CD8-positive, alpha-beta memory T cell (primary cell): ENCODE measurements at places on chromosomes 16 and 17. TPM values are rescaled to one million over a fixed set of nuclear protein-coding genes. Genes with fewer than 3 reads are reported as not detected.

The DUSP14 gene
- 18.7 TPM for total RNA-seq

The TRAF7 gene
- total RNA-seq: 106 TPM

The TNFRSF17 gene
- total RNA-seq: not detected

The PSMC5 gene
- 208 TPM for total RNA-seq

GRCh38 chr17:44972953-44973352 lies 4.8 kb upstream of the C1QL1 start:
- no peak for DNase-seq
- H3K4me1 ChIP-seq: peaks cover 19% of the 10 kb centered on the region
- peaks cover 19% of the 10 kb centered on the region for H3K27me3 ChIP-seq
- H3K36me3 ChIP-seq: no peaks in the 10 kb centered on the region
- no peak overlapping the region for H3K27ac ChIP-seq

GRCh38 chr17:73311428-73311780 lies 397 bp downstream of the CDC42EP4 start:
- peak overlapping the region; percentile 74 for H3K4me3 ChIP-seq
- H3K4me1 ChIP-seq: peaks cover 9% of the 10 kb centered on the region
- H3K27me3 ChIP-seq: no peaks in the 10 kb centered on the region
- H3K27ac ChIP-seq: peak overlapping the region; percentile 78

- H3K4me3 ChIP-seq: no peak overlapping the region
- no peaks in the 10 kb centered on the region for H3K4me1 ChIP-seq
- no peaks in the 10 kb centered on the region for H3K27me3 ChIP-seq
- DNase-seq: no peak
These were observed 16.5 kb upstream of the SOX9 start for GRCh38 chr17:72104164-72104862.

DNA sequence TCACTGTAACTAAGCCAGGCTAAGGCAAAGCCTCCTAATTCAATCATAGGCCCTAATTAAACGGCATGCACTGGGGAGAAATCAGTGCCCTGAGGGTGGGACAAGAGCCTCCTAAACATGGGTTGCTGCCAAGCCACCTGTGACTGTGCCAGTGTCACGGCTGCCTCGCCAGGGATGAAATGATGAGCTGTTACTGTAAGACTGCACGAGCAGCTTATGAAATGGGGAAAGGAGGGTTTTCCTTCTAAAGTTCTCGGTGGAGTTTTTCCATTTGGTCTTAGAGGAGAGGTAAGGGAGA lies 12.7 kb downstream of the TMEM11 start:
- no peaks in the 10 kb centered on the region for H3K4me1 ChIP-seq
- H3K36me3 ChIP-seq: peaks cover 11% of the 10 kb centered on the region
- no peak for DNase-seq
- H3K4me3 ChIP-seq: no peak overlapping the region
- no peaks in the 10 kb centered on the region for H3K27me3 ChIP-seq
- H3K27ac ChIP-seq: no peak overlapping the region

GRCh38 chr16:86157616-86158247 lies 258.8 kb downstream of the IRF8 start:
- H3K4me3 ChIP-seq: no peak overlapping the region
- no peaks in the 10 kb centered on the region for H3K36me3 ChIP-seq
- no peak for DNase-seq

- no peak for DNase-seq
- no peak overlapping the region for H3K4me3 ChIP-seq
- H3K27me3 ChIP-seq: no peaks in the 10 kb centered on the region
- H3K36me3 ChIP-seq: no peaks in the 10 kb centered on the region
- H3K4me1 ChIP-seq: no peaks in the 10 kb centered on the region
- H3K27ac ChIP-seq: no peak overlapping the region
These were observed 1.6 kb downstream of the AHSP start for GRCh38 chr16:31529108-31529936.

DNA sequence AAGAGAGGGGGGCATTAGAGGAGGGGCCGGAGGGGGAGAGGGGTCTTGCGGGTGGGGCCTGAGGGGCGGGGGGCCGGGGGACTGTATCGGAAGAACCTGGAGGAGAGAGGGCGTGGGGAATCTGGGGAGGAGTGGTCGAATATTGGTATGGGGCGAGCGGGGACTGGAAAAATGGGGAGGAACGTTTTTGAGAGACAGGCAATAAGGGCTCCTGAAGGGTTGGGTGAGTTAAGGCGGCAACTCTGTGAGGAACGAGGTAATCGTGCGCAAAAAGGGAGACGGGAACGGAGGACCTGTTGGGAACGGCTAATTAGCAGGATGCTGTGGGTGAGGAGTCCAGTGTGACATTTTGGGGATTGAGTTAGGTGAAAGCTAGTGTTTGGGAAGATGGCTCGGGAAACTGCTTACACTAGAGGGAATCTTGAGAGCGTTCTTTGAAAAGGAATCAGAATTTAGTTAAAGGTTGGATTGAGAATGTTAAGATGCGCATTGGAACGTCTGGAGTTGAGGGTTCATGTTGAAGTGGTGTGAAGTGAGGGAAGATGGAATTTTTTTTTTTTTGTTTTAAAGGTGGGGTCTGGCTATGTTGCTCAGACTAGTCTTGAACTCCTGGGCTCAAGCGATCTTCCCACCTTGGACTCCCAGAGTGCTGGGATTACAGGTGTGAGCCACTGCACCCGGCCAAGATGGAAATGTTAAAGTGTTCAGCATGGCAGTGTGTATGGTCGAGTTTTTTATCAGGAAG lies 662 bp downstream of the WIPF2 start:
- peaks cover 15% of the 10 kb centered on the region for H3K4me1 ChIP-seq
- H3K27me3 ChIP-seq: no peaks in the 10 kb centered on the region
- DNase-seq: peak; percentile 54
- H3K27ac ChIP-seq: peak overlapping the region; percentile 99
- H3K36me3 ChIP-seq: no peaks in the 10 kb centered on the region

DNA sequence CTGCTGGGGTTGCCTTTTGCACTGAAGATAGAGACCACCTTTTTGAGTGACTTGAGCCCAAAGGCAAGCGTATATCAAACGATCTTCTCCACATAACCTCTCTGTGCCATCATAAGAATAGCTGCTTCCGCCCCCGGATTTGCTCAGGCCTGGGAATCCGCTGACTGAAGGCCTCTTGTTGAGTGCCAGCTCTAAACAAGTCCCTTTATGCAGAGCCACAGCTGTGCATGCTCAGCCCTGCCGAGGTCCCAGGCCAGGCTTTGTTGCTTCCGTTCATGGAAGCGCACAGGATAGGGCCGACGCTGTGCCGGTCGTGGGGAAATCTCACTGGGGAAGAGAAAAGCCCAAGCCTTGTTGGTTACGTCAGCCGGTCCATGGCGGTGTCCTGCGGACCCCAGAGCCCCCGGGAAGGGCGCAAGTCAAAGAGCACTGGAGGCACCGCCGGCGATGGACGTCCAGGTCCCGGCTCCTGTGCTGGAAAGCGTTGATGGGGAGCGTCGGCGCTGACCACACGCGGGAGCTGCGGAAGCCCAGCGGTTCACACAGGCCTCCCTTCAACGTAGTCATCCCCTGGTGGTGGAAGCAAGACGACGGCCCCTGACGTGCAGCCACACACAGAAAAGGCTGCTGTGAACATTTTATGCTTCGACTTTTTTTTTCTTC lies 23.5 kb upstream of the RPL13 start:
- H3K27ac ChIP-seq: no peak overlapping the region
- peaks cover 21% of the 10 kb centered on the region for H3K36me3 ChIP-seq
- peaks cover 22% of the 10 kb centered on the region for H3K4me1 ChIP-seq

GRCh38 chr17:48471817-48472410 lies 41.9 kb upstream of the SKAP1 start:
- H3K4me3 ChIP-seq: no peak overlapping the region
- no peak overlapping the region for H3K27ac ChIP-seq
- H3K27me3 ChIP-seq: no peaks in the 10 kb centered on the region
- no peak for DNase-seq
- peaks cover 15% of the 10 kb centered on the region for H3K4me1 ChIP-seq

GRCh38 chr17:7915611-7916384 lies at the start of gene RNF227:
RNF227 (minus strand) TSS chr17:7916289; CDS start chr17:7916195, 94 bp downstream.
- peak within 1 kb of the TSS; percentile 75 for H3K4me3 ChIP-seq
- peak; percentile 72 for DNase-seq
- H3K36me3 ChIP-seq: peaks cover 8% of the 10 kb centered on the region
- no peaks in the 10 kb centered on the region for H3K27me3 ChIP-seq
- peak within 1 kb of the TSS; percentile 43 for H3K27ac ChIP-seq
